ENCODE measurements at places on chromosomes 7 and 10. TPM values are rescaled to one million over a fixed set of nuclear protein-coding genes. Genes with fewer than 3 reads are reported as not detected.

The AFAP1L2 gene
- polyA plus RNA-seq: 7.5 TPM

The NPSR1 gene
- not detected for polyA plus RNA-seq

The UFSP1 gene
- polyA plus RNA-seq: 1.1 TPM

The MMRN2 gene
- polyA plus RNA-seq: 11.5 TPM

The AVPI1 gene
- polyA plus RNA-seq: 13.2 TPM

The MBL2 gene
- polyA plus RNA-seq: not detected

The C10orf62 gene
- not detected for polyA plus RNA-seq

The OPN1SW gene
- polyA plus RNA-seq: not detected

The LAMB4 gene
- polyA plus RNA-seq: not detected

The ANKIB1 gene
- 16.4 TPM for polyA plus RNA-seq

The PDZD7 gene
- polyA plus RNA-seq: 8.2 TPM

The EFCAB10 gene
- polyA plus RNA-seq: 0.51 TPM

The RET gene
- 23.7 TPM for polyA plus RNA-seq

The CACNB2 gene
- 2.9 TPM for polyA plus RNA-seq

The PDE6C gene
- polyA plus RNA-seq: not detected

The MARVELD1 gene
- polyA plus RNA-seq: 5.8 TPM

The LGI1 gene
- 6.7 TPM for polyA plus RNA-seq

The SPDYE11 gene
- not detected for polyA plus RNA-seq

The GIMAP6 gene
- 5.8 TPM for polyA plus RNA-seq

The TRIM50 gene
- polyA plus RNA-seq: 0.34 TPM

The LRMDA gene
- polyA plus RNA-seq: 8.3 TPM

The METTL27 gene
- 23.2 TPM for polyA plus RNA-seq

The HHEX gene
- polyA plus RNA-seq: 5.1 TPM

The ZNRF2 gene
- polyA plus RNA-seq: 7.9 TPM

The HOXA10 gene
- polyA plus RNA-seq: 62.0 TPM

The DNAJC12 gene
- polyA plus RNA-seq: 25.1 TPM

The NPTX2 gene
- polyA plus RNA-seq: 90.5 TPM

The ASB10 gene
- polyA plus RNA-seq: not detected

The GSAP gene
- 1.4 TPM for polyA plus RNA-seq

All from brain (organoid and tissue), 16 donors.